ENCODE measurements at places on chromosomes 4 and X.
A peak's percentile ranks its signal among the peaks of the same experiment; 100 is the strongest.

GRCh38 chr4:139085141-139085540 lies 69.6 kb downstream of the NOCT start:
- DNase-seq = peak; percentile 3

- no peak for DNase-seq
These were observed 112.9 kb upstream of the TLL1 start for GRCh38 chr4:165760182-165760581.

DNA sequence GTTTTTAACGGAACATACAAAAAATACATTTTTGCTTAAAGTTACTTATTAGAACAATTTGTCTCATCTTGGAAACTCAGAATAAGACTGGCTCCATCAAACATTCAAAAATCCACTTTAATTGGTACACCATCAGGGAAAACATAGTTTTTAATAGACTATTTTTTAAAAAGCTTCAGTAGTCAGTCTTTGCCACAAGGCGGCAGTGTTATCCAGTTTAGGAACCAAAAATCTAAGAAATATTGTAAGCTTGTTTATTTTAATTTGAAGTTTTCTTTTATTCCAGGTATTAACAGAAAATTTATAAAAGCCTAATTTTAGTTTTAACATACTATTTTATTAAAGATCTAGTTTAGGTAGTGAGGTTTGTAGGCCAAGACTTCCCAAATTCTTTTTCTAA lies 107.7 kb downstream of the APOOL start:
- no peak for DNase-seq

- peak; percentile 64 for DNase-seq
These were observed 12.1 kb upstream of the CC2D2A start for GRCh38 chr4:15457406-15458201.

- no peak for DNase-seq
These were observed 403.3 kb upstream of the TRAM1L1 start for GRCh38 chr4:117488692-117489091.

DNA sequence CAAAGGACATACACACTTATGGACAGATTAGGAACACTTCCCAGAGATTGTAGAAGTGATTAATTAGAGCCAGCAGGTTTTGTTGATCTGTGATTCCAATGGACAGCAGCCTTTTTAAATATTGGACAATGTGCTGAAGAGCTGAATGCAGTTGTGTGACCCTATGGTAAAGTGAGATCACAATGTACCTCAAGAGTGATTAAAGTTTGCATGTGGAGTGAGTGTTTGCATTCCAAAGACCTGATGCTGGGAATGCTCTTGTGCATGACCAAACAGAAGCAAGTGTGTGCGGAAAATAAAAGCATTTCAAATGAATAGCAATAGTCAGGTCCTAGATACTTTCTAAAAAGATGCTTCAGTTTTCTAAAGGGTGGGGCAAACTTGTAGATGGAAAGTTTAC lies 154.1 kb downstream of the BANK1 start:
- no peak for DNase-seq

DNA sequence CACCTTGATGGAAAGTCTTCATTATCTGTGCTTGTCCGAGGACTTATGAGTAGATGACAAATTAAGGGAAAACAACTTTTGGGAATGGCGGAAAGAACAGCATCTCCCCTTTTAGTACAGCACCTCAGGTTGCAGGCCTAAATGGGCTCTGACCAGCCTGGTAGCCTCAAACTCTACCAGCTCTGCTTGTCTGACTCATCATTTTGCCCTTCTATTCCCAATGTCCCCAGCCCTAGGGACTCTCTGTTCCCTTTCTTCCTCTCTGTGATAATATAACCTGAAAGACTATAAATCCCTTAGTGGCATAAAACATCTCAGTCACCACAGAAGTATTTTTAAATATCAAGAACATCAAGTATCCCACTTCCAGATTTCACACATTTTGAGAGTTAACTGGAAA lies 121.9 kb downstream of the THOC2 start:
- DNase-seq = no peak

- no peak for DNase-seq
These were observed 198.3 kb downstream of the NSUN7 start for GRCh38 chr4:40948014-40948413.

GRCh38 chr4:90189178-90189577 lies 62.0 kb downstream of the CCSER1 start:
- DNase-seq = no peak

DNA sequence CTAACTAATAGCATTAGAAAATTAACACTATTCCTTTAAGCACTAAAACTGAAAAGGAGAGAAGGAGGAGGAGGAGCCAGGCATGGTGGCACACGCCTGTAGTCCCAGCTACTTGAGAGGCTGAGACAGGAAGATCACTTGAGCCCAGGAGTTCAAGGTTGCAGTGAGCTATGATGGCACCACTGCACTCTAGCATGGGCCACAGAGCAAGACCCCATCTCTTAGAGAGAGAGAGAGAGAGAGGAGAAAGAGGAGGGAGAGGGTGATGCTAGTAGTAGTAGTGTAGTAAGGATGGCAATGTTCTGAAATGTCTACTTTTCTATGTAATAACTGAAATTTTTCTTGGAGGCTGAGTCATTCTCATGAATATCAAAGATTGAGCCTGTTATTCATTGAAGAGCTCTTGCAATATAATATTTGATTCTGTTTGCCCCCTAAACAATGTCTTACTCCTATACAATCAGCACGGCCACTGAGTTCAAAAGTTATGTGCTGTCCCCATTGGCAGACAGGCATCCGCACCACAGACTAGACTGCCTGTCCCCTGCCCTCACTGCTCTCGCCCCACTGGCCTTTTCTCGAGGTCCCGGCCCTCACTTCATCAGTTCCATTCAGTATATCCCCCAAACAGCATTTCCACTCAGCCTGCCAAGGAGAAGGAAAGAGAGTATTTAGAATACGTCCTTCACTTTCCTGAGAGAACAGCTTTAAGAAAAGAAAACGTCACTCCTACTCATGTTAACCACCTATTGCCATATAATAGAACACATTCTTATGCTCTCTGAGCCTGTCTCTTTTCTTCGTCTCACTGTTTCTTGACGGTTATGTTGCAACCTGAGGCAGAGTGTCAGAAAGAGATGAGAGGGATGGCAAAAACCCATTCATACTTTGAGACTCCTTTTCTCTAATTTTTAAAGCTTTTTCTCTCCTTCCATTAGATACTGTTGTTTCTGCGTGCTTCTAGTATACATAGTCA lies 238.1 kb downstream of the PALLD start:
- DNase-seq = no peak

- DNase-seq = peak; percentile 84
These were observed 27.5 kb downstream of the LNX1 start for GRCh38 chr4:53563824-53564223.

DNA sequence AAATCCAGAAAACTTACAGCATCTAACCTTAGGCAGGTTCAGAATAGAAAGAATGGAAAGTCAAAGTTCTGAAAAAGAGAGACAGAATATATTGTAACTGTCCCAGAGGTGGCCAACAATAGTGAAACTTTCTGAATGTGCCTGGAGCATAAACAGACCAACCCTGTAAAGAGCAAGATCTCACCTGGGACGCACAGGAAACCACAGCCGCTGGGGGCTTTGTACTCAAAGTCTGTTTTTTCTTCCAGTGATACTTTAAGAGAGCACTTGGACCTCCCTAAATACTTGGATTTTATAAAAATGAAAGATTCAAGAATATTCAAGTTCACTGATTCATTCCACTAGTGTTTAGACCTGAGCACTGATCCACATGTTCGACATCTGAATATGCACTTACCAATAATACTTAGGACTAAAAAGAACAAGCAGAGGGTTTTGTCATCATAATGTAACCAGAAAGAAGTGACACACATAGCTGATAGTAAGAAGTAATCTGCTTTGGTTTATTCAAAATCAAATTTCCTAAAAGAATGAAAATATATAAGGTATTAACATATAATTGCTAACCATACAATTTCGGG lies 35.3 kb downstream of the ARAP2 start:
- DNase-seq = no peak

GRCh38 chrX:16188687-16189086 lies 21.4 kb downstream of the MAGEB17 start:
- peak; percentile 21 for DNase-seq

DNA sequence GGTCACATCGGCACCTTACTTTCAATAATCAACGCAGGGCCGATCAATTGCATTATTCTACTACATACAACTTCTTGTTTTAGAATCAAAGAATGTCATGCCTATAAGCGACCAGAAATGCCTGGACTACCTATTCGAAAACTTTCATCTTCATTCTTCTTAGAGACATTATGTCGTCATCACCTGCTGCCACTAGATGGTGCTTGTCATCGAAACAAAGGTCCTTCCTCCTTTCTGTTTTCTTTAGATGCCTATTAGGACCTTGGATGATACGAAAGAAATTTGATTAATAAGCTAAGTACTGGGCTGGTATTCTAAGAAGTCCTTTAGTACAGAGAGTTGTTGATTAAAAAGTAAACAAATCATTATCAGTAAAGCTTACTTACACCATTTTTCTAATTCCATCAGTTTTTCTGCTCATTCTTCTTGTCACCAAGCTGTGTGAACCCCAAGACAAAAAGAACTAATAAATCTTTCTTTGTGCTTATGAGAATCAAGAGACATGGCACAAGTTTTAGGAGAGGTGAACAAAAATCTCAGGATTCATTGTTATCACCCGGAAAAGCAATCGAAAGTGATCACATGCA lies 154.5 kb upstream of the SLC4A4 start:
- peak; percentile 47 for DNase-seq

DNA sequence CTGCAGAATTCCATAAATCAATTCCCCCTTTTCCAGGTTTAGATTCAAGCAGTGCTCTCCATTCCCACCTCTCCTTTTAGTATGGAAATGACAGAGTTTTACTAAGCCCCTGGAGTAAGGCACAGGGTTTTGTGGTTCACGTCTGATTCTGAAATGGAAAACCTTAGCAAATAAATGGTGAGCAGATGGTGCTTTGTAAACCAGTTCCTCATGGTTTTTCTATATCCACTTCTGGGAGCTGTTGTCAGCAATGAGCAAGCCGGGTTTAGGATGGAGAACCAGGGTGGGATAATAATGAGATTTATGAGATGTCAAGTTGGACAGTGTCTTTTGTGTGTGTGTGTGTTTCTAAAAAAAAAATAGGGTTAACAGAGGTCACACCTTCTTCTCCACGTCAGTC lies 113.8 kb upstream of the RBPJ start:
- no peak for DNase-seq

GRCh38 chrX:12319003-12319519 lies 180.8 kb downstream of the FRMPD4 start:
- DNase-seq = no peak

DNA sequence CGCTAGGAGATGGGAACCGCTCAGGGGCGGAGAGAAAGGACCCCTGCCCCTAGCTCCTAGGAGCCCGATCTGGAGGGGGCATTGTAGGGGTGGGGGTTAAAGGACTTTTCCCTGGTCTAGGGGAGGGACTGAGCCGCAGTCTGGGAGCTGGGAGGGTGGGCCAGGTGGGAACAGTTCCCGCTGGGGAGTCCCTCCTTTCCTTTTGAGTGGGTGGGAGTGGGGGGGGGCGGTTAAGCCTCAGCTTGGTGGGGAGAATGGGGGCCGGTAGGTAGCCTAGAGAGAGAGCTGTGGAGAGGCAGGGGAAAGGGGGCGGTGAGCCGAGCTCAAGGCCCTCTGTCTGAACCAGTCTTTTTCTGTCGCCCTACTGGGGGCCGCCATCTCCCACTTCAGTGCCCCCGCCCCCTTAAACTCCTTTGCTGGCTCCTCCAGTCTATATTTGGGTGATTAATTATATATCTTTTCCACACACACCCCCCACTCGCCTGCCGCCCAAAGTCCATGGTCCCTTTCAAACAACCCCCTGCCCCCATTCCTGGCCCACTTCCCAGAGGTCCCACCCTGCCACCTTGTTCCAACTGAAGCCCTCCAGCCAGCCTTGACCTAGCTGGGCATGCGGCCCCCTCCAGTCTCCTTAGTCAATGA lies 822 bp downstream of the ZNF275 start:
- DNase-seq = no peak

DNA sequence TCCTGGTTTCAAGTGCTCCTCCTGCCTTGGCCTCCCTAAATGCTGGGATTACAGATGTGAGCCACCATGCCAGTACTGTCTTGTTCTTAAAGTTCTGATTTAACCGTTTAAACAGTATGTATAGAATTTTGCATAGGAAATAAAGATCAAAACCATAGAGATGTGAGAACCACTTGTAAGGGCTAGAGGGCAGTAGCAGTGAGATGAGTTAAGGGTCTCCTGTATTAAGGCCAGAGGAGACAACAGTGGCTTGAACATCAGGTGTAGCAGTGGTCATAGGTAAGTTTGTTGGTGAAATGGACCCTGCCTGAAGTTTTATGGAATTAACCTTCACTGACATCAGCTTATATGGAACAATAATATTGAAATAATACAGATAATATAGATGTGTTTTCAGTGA lies 155.7 kb downstream of the SLC4A4 start:
- no peak for DNase-seq

DNA sequence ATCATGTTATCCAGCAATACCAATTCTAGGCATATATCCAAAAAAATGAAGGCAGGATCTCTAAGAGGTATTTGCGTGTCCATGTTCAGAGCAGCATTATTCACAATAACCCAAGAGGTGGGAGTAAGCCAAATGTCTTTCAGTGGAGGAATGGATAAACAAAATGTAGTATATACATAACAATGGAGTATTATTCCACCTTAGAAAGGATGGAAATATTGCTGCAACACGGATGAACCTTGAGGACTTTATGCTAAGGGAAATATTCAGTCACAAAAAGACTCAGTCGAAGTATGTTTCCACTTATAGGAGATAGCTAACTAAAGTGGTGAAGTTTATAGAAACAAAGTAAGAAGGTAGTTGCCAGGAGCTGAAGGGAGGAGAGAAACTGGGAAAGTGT lies 74.3 kb downstream of the LARP1B start:
- DNase-seq = no peak

GRCh38 chr4:169665046-169665737 lies 44.8 kb downstream of the CLCN3 start:
- no peak for DNase-seq

DNA sequence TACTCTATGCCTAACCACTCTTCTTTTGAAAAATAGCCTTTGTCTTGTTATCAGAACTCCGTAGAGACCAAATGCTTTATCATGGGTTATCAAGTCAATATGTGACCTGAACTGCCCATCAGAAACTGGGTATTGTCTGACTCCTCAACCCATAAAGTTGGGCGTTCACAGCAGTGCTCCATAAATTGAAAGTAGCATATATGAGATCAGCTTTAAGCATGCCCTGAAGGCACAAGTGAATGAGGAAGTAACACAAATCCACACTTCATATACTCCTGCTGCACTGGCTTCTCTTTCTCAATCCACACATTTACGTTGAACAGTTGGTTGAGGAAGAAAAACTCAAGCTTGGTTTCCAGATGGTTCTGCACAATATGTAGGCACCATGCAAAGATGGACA lies 1106.0 kb downstream of the STIM2 start:
- no peak for DNase-seq

- DNase-seq = no peak
These were observed 6.7 kb upstream of the CITED1 start for GRCh38 chrX:72312311-72312940.

- no peak for DNase-seq
These were observed 187.2 kb upstream of the SPRY1 start for GRCh38 chr4:123209436-123209835.

DNA sequence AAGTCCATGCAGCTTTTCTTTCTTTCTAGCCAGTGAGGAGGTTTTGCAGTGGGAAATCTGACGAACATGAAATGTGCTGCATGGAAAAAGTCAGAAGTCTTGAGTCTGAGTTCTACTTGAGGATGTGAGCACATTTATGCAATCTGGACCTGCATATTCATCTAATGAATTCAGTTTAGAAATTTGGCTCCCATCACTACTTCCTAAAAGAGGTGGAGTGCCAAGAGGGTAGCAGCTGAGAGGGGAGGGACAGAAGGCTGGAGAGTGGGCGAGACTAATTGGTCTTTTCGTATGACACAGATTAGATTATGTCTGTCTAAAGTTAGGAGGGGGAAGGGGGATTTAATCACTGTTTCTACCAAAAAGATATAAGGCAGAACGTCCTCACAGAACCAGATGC lies 535.9 kb downstream of the IQCM start:
- DNase-seq = no peak
